ENCODE measurements at places on chromosomes 6 and 20. TPM values are rescaled to one million over a fixed set of nuclear protein-coding genes. Genes with fewer than 3 reads are reported as not detected.

The PAX1 gene
- total RNA-seq, result not detected

The KIAA0408 gene
- total RNA-seq, result 0.34 TPM

The TCP11 gene
- total RNA-seq, result not detected

The NNAT gene
- 0.40 TPM for total RNA-seq

DNA sequence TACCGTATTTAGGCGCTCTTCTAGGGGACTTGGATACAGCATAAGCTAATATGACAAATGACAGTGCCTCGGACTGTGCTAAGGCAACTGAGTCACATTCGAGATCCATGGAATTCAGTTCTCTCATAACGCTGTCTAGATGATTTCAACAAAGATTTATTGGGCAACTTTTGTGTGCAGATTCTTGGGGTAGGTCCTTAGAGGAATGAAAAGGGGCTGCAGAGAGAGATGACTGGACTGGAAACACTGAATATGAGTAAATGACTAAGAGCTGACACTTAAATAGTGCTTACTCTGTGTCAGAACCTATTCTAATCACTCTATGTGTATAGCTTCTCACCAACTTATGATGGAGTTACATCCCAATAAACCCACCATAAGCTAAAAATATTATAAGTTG, 36.4 kb upstream of the MARCKS start:
- DNase-seq, result no peak
